ENCODE measurements at places on chromosomes 2 and 18.

DNA sequence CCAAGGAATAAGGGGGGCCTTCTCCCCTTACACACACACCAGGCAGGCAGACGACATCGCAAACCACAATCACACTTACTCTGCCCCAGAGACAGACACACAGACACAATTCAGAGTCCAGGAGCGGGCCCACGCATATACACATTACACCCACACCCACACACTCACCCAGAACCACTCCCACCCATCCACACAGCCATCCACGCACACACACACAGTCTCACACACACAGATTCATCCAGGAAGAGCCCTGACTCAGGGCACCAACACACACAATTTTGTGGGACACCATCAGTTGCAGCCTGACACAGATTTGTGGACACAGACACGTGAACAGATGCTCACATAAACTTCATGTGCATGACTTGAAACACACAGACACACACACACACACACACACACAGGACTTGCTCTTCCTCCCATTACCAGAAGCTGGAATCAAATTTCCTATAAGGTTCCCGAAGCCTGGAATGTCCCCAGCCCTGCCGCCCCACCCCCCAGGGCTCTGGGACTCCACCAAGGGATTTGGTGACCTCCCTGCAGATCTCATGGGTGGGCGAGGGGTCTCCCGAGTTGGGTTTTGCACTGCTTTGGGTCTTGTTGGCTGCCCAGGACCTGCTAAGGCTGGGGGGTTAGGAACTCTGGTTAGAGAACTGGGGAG, 23.5 kb downstream of the TNS1 start:
- no peak for DNase-seq

DNA sequence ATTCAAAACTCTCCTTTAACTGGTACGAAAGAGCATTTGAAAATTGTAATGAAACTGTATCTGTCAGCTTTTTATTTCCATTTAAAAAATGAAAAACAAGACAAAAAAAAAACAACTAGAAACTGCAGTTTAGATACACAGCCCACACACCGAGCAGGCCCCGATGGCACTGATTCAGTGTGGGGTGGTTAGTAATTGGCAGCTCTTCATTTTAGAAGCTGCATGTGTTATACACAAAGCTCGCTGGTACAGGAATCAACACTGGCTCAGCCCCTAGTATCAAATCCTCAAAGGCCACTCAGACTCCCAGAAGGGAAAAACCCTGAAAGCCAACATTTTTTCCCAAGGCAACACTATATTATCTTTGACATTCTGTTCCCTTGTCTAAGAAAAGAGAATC, 30.5 kb upstream of the RMDN2 start:
- DNase-seq = no peak

DNA sequence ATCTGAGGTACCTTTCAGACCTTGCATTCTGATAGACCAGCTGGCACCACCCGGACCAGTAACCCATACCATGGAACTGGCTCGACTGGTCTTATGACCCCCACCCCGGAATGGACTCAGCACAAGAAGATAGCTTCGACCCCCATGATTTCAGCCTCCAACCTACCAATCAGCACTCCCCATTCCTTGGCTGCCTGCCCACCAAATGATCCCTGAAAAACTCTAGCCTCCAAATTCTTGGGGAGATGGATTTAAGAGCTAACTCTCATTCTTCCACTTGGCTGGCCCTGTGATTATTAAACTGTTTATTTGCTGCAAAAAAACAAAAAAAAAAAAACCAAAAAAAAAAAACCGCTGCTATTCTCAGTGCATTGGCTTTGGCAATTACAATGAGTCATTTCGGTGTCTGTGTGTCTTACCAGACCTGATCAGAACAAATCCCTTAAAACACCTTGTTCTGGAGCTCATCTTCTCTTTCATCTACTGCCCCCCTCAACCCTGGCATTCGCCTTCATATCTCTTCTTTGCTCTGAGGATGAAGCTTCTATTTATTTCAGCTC, 60.1 kb upstream of the KIF5C start:
- no peak for DNase-seq

GRCh38 chr2:207395535-207396251, 134.1 kb upstream of the CREB1 start:
- peak; percentile 36 for DNase-seq

DNA sequence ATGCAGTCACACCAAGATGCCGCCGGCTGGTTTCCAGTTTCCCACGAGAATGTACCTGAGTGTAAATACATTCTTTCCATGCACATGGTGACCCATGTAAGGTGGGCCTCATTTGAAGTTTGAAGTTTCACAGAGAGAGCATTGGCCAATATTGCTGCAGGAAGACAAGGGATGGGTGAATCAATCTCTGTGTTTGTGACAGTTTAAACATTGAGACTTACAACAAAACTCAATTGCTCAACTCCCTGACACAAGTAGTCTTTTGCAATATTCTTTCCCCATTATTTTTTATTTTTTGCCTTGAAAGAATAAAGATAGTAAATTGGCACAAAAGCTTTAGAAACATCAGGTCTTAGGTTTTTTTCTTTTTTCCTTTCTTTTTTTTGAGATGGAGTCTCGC, 5.1 kb downstream of the SERPINB2 start:
- no peak for DNase-seq

DNA sequence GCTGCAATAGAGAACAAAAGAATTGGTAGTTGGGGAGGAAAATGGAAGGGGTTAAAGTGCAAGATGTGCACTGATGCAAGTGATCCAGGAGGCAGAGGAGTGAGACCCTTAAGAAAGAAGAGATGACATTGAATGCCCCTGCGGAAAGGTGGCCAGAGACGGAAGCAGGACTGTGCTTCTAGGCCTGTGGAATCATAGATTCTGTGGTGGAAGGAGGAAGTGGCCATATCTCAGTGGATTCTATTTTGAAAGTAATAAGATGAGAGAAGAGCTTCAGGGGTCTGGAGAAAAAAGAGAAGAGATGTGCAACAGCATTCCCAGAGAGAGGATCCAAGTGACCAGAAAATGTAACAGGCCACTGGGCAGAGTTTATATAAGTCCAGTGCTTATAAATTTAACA, 18.6 kb upstream of the GYPC start:
- no peak for DNase-seq

- DNase-seq = no peak
Observed at GRCh38 chr2:20424300-20425290, 22.3 kb upstream of the RHOB start.

GRCh38 chr2:77064324-77064723, 457.9 kb downstream of the LRRTM4 start:
- DNase-seq = no peak

DNA sequence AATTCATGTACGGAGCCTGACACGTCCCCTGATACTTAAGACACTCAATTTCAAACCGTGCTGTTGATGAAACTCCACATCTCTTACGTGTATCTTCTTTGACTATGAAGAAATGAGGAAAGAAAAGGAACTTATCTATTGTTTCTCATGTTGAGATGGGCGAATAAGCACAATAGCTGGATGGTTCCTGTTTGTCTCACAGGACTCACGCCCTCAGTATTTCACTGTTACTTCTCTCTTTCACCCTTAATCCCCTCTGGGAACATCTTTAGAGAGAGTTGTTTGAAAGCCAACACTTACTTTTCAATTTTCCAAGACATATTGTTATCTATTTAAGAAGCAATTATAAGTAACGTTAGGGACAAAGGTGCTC, 99.8 kb downstream of the COPS8 start:
- DNase-seq = no peak

- no peak for DNase-seq
Observed at GRCh38 chr2:99865818-99866676, 276.3 kb downstream of the AFF3 start.

GRCh38 chr2:17643031-17643615, 102.6 kb downstream of the VSNL1 start:
- DNase-seq = peak; percentile 94

DNA sequence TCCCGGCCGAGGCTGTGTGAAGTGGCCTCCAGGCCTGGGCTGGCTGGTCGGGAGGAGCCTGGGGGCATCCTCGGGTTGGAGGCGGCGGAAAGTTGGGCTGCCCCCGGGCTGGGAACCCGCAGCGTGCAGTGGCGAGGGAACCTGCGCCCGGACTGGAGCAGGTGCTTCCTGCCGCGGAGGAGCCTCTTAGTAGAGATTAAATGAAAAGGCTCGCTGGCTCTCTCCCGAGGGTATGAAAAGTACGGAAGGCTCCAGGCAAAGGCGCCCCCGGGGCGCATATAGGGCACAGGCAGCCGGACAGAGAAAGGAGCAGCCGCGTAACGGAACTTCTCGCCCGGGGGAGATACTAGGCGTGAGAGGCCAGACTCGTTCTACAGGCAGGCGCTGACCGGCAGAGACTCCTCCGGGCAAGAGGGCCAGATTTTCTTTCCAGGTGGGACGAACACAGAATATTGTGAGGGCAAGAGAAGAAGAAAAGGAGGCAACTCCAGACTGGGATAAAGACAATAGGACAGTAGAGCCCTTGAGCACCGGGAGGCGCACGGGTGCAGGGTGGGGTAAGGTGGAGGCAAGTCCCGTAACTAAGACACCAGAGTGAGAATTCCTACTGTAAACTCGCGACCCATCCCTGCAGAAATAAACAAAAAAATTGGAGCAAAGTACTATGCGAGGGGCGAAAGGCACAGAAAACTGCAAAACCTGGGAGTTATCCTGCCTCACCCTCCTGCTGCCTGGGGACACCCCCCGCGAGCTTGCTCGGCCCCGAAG, 816 bp downstream of the CDH2 start:
- no peak for DNase-seq

GRCh38 chr2:232562515-232563151, 12.1 kb downstream of the EIF4E2 start:
- no peak for DNase-seq

- no peak for DNase-seq
Observed at GRCh38 chr2:36170805-36171204, 184.8 kb upstream of the CRIM1 start.

DNA sequence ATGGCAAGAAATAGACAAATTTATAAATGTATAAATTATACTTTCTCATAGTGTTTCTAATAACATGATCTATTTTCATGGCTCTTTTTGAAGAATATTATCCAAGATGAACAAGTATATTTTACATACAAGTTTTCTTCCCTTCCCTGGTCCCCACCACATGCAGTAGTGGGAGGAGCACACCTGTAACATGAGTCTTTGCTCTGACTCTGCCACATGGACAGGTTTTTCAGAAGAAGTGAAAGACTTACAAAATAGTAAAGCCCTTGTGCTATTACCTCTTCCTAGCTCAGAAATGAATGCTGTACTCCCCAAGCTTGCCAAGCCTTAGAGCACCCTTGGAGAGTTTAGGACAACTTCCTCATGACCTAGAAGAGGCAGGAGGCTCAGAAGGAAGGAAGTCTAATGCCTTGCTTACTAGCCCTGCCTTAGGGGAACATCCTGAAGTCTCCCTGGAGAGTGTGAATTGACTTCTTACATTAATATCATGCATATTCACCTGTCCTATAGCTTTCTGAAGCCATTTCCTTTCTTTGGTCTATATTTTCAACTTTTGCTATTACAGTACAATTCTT, 18.4 kb downstream of the MXD1 start:
- DNase-seq = no peak

GRCh38 chr2:2325516-2325915, 5.6 kb downstream of the MYT1L start:
- DNase-seq = no peak

DNA sequence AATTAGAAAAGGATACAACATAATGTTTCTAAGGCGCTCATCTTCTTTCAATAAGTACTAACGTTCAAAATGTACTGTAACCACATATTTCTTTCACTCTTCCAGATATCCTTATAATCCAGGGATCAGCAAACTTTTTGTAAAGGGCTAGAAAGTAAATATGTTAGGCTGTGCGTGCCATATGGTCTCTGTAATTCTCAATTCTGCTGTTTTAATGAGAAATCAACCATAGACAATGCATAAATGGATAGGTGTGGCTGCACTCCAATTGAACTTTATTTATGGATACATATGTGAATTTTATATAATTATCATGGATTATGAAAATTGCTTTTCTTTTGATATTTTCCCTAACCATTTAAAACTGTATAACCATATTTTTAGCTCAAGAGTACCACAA, 459.4 kb downstream of the EPHA4 start:
- DNase-seq = no peak

GRCh38 chr2:164954954-164955701, at the start of gene SLC38A11:
TSS of gene SLC38A11 (minus strand) at chr2:164955525. CDS start at chr2:164955247, 278 bp downstream.
- no peak for DNase-seq

- DNase-seq = no peak
Observed at GRCh38 chr18:27120246-27120645, 64.9 kb downstream of the CHST9 start.

DNA sequence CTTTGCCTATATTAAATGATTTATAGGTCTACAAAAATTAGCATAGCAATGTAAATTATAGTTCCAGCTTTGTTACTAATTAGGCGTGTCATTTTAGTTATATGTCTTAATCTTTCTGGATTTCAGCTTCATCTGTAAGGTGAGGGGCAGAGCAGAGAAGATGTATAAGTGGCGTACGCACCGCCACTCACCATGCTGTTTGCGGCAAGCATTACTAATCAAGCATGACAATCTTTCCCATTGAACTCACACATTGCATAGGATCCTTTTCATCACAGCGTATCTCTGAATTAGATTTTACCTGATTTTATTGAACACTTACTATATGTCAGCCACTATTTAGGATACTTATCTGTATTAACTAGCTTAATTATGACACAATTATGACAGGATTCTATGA, 183.6 kb upstream of the DLGAP1 start:
- DNase-seq = no peak

DNA sequence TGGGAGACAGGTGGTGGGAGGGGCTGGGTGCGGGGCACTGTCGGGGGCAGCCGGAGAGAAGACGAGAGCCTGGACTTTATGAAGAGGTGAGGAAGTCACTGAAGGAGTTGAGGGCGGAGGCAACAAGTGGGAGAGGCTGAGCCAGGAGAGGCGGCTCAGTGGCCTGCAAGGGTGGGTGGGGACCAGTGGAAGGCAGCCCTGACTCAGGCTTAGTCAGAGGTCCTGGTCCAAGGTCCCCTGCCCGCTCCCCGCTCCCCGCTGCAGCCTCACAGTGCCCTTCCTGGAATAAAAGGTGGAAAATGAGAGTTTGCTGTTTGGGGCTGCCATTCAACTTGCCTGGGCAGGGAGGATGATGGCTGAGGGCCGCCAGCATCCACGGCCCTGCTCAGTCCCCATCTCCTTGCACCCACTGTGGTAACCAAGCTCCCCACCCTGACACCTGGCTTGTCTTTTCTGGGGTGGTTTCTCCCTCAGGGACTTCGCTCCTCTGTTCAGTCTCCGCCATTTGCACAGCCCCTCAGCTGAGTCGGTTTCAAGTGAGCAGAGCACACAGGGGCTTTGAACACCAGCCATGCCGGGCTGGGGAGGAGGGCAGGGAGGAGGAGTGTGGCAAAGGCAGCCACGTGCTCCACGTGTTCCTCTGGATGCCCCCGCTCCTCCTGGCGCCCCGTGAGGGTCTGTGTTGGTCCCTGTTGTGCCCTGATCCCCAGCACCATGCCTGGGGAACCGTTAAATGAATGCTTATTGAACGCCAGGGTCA, 13.7 kb upstream of the RALB start:
- no peak for DNase-seq

DNA sequence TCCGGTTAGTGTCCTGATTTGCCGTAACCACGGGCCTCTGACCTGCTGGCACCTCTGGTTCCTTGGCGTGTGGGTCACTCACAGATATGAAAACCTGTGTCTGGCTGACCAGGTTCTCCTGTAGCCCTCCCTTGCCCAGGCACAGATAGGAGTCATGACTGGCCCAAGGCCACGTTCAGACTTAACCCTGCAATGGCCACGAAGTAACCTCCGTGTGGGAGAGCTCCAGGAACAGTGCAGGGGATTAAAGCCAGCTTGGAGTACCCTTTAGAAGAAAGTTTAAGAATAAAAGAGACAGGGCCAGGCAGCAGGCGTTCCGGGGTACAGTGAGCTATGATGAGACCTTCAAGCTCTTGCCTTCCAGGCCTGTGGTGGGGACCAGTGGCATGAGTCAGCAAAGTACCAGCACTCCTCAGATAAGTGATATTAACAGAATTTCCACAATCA, 25.5 kb downstream of the CENPO start:
- peak; percentile 57 for DNase-seq
